ENCODE measurements at places on chromosomes 4 and X.

DNA sequence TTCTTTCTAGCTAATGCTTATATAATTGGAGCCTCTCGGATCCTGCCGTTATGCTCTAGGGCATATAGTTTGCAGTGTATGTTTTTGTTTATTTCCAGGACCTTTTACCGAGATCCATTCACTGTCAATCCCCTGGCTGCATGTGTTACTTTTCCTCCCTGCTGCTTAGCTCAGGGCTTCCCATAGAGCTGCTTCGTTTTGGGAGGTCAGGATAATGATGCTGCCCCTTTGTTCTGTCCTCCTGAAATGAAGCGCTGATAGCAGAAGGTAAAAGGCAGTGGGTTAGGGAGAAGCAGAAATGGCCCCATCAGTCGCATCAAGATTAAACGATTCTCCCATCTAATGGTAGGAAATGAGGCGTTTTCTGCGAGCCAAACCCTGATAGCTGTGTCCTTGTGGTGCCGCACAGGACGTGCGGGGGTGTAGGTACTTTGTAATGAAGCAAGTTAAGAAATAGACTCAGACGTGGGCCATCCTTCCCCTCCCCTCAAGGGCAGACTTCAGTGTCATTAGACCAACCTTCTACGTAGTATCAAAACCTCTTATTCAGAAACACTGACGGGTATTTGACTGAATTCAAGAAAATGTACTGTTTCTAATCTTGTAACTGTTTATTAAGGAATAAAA lies 37.3 kb downstream of the AFF2 start:
- no peak for DNase-seq

GRCh38 chr4:78120144-78120880 lies 63.2 kb downstream of the FRAS1 start:
- no peak for DNase-seq

GRCh38 chr4:36353998-36354397 lies 72.6 kb downstream of the DTHD1 start:
- no peak for DNase-seq

- no peak for DNase-seq
Measured at GRCh38 chr4:152689615-152690501, 10.1 kb upstream of the TMEM154 start.

All from inflammatory macrophage treated with lipopolysaccharide for 4 hours (primary cell).